AG09309 (cell line): ENCODE measurements at places on chromosomes 6 and 20.

DNA sequence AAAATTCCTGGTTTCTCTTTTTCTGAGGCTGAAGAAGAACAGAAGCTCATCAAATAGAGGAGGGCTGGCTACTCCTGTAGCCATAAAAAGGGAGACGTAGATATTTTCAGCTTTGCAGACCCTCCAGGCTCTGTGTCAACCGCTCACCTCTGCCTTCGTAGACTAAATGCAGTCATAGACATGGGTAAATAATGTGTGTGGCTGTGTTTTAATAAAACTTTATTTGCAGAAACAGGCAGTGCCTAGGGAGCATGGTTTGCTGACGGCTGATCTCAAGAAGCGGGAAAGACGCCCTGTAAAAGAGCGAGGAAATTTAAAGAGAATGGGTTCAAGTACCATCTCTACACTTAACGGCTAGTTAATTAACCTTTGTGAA is 171.8 kb downstream of the BCAS1 start:
- no peak for DNase-seq

- no peak for DNase-seq
Observed at GRCh38 chr6:127392301-127392700, 48.9 kb upstream of the ECHDC1 start.

DNA sequence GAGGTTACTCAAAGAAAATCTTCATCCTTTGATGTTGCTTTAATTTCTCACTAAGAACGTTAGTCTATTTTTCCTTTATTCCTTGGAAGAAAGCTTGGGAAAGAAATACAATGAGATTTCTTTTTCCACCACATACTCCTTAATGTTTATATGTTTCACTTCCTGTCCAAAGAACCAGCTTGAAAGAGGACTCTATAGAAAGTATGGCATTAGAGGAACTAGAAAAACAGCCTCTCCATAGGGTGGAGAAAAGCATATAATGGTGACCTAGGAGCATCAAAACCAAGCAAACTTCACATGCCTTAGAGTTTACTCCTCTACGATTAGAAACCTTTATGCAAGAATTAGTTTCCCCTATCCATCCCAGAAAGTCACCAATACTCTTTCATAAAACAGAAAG is 131.1 kb downstream of the OPRM1 start:
- DNase-seq: no peak

DNA sequence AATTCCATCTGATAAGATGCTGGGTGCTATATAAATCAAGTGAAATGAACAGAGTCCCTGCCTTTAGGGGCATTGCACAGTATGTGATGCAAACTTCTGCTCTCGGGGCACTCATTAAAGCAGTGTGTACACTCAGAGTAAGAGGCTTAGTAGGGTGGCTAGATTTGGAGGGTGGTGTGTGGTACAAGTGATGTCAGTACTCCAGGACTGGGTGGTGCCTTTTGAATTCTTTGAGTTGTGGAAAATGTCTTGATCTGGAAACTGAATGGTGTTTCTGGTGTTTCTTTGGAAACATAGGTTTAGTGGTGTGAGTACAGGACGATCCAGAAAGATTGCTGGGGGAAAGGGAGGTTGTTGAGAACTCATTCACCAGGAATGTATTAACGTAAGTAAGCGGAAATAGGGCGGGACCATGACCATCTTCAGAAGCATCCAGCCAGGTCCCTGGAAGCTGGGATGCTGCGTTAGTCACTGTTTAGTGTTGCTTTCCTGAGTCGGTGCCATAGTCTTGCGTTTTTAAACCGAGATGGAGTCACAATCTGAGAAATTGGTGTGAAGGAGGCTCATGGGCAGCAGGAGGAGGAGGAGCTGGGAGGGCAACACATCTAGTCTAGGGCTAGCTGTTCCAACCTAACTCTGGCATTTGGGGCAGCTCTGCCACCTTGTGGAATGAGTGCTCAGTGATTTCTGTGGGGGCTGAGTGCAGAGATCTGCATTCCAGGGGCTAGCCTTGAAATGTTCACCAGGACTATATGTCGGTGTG is 70.3 kb downstream of the SCAND1 start:
- DNase-seq: peak; percentile 100

DNA sequence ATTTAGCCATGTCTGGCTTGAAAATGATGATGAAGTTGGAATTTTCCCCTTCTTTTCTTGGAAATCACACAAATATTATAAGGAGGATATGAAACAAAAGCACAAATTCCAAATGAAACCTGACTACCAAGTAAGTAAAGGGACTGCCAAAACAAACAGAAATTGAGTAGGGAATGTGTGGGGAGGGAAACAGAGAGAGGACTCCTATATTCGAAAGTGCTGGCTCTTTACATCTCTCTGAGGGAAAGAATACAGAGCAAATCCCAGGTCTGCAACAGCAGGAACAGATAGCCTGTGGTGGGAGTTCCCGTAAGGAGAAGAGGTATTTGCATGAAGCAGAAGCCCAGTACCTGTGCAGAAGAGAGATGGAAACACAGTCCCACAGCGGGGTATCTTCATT is 583.7 kb downstream of the EPM2A start:
- DNase-seq: no peak

DNA sequence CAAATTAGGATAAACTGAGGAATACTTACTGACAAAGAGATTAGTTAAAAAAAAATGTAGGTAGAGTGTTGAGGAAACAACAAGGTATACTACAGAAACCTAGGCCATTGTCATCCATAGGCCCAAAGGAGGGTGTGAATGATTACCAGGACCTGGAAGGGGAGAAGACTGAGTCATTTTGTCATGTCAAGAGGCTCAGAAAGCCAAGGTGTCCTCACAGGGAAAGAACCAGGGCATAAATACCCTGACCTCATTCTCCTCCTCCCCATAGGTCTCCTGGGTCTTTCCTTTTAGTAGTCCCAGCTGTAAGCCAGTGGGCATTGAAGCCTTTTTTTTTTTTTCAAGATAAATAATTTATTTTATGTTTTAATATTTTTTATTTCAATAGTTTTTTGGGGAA is 582.1 kb upstream of the JAG1 start:
- DNase-seq: no peak

- DNase-seq: no peak
Observed at GRCh38 chr6:150806790-150807189, 58.7 kb upstream of the MTHFD1L start.

GRCh38 chr6:36136551-36136950 is 6.2 kb downstream of the MAPK13 start:
- no peak for DNase-seq

GRCh38 chr20:62420846-62421715 is 6.3 kb downstream of the RBBP8NL start:
- DNase-seq: no peak

DNA sequence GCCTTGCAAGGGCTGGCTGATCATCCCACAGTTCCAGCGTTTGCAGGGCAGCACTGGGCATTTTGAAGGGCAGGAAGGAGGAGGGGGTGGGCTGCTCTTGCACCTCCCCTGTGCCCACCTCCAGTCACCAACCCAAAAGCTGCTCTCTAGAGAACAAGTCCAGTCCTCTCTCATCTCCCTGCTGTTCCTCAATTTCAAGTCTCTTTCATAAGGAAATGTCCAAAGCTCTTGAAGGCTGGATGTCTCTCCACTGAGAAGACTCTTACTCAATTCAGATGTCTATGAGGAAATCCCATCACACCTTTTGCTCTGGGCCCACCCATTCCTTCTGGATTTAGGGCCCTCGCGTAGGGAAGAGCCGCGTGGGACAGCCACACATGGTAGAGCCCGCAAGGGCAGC is 31.7 kb downstream of the WRNIP1 start:
- no peak for DNase-seq
